ENCODE measurements at places on chromosomes 4 and X.

- DNase-seq: no peak
Observed at GRCh38 chr4:123674762-123675465, 278.3 kb downstream of the SPRY1 start.

DNA sequence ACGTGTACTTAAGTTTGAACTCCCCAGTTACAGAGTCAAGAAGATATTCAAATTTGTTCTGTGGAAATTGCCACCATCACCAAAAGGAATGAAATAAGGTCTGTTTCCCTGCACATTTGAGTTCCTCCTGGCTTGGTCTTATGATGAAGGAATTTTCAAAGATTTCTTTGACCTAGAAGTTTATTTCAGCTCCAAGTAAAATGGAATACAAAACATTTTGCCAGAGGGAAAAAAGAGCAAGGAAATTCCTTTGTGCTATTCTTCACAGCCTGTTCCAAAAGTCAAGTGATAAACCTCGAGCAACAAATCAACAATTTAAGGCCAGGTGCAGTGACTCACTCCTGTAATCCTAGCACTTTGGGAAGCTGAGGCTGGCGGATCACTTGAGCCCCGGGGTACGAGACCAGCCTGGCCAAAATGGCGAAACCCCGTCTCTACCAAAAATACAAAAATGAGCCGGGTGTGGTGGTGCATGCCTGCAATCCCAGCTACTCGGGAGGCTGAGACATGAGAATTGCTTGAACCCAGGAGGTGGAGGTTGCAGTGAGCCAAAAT lies 3.4 kb downstream of the NKRF start:
- no peak for DNase-seq

DNA sequence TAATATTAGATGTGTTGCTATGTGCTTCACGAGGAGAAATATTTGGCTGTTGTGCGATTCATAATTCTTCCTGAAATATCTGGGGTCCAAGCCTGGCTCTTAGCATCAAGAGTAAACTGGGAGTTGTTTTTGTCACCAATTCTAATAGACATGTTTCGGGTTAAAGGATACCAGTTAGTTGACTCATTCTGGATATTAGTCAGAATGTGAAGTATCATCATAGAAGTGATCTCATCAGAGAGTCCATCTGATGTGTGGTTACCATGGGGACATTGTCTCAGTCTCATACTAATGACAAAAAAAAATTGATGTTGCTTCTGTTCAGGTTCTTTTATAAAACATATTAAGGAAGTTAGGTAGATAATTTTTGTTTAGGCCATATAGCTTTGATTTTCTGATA lies 57.2 kb upstream of the MTMR1 start:
- DNase-seq: no peak

- no peak for DNase-seq
Observed at GRCh38 chrX:9081271-9081670, 47.3 kb upstream of the FAM9B start.

DNA sequence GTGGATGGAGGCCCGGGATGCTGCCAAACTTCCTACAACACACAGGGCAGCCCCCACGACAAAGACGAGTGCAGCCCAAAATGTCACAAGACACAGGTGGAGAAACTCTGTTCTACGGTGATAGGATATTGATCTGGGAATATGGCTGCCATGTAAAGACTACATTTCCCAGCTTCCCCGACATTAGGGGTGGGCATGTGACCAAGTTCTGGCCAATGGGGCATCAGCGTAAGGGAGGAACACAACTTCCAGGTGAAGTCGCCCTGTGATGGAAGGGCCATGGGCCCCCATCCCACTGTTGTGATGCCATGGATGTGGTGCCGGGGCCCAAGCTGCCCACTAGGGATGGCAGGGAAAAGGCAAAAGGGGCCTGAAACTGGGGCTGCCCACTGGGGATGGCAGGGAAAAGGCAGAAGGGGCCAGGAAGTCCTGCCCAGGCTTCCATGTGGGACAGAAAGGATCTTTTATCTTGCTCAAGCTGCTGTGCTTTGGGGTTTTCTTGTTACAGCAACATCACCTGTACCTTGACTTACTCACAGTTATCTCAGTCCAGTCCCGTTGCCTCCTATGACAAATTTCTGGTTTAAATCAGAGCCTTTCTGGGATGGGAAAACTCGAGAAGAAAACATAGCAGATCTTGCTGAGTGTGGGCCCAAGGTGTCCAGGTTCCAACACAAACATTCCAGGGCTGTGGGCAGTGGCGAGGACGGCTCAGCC lies 9.7 kb upstream of the ADRA2C start:
- DNase-seq: no peak

- no peak for DNase-seq
Observed at GRCh38 chr4:144817081-144817480, 171.1 kb downstream of the HHIP start.

- no peak for DNase-seq
Observed at GRCh38 chrX:153624196-153625091, 22.6 kb upstream of the DUSP9 start.

DNA sequence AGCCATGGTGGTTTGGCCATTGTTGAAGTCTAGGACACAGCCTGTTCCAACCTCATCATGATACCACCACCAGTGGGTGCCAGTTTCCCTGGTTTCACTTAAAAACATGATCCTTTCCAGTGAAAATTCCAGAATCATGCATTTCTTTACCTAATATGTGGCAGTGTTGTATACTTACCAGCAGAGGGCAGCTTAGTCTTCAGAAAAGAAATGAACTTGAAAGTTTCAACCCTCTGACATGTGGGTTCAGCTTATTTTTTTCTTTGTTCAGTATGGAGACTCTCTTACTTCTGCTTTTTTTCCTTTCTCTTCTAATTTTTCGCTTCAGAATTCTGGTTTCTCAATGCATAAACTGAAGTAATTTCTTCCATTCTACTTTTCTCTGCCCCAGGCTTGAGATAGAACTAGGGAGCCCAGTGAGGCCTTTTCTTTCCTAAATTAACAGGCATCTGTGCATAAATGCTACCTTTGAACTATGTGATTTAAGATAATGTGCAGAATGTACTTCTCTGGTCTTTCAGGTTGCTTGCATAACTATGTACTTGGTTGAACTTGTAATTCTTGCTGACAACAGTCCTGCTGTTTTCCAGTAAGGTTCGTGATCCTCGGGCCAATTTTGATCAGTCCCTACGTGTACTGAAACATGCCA lies 10.7 kb downstream of the LIAS start:
- no peak for DNase-seq

Data from activated CD8-positive, alpha-beta memory T cell treated with anti-CD3 and anti-CD28 coated beads for 1 hour (primary cell).